ENCODE measurements at places on chromosomes 13 and 19.

DNA sequence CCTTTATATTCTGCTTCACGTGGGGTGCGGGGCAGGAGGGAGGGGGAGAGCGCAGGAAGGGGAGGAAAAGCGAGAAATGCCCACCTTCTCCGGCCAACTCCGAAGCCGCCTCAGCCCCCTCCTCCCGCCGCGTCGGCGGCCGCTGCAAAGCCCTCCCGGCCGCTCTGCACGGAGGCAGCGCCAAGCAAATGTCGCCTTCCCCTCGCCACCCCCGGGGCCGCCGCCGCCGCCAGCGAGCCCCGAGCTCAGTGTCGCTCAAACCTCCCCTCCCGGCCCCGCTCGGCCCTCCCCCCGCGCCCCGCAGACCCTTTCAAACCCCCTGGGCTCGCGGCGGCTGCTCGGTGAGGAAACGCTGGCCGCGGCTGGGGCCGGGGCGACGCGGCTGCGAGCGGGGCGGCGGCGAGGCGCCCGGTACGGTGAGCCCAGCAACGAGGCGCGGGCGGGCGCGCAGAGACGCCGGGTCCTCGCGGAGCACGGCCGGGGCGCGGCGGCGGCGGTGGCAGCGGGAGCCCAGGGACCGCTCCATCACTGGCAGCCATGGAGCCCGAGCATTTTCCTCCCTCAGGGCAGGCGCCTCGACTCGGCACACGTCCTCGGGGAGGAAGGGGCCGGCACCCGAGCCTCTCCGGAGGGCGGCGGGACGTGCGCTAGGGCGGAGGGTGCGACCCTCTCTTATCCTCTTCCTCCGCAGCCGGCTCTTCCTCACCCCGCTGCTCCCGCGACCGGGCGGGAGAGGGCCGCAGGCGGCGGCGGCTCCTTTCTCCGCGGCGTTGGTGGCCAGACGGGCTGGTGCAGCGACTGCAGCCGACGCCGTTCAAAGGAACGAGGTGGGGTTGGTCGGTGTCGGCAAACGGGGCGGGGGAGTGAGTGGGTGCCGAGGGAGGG, 463 bp upstream of the TSC22D1 start:
- DNase-seq, result no peak

- DNase-seq, result no peak
These were observed 11.8 kb downstream of the NLRP12 start for GRCh38 chr19:53812335-53812734.

GRCh38 chr13:59679254-59679653, 484.5 kb downstream of the DIAPH3 start:
- DNase-seq, result no peak

GRCh38 chr13:20362484-20363041, 130.4 kb upstream of the GJB6 start:
- no peak for DNase-seq

DNA sequence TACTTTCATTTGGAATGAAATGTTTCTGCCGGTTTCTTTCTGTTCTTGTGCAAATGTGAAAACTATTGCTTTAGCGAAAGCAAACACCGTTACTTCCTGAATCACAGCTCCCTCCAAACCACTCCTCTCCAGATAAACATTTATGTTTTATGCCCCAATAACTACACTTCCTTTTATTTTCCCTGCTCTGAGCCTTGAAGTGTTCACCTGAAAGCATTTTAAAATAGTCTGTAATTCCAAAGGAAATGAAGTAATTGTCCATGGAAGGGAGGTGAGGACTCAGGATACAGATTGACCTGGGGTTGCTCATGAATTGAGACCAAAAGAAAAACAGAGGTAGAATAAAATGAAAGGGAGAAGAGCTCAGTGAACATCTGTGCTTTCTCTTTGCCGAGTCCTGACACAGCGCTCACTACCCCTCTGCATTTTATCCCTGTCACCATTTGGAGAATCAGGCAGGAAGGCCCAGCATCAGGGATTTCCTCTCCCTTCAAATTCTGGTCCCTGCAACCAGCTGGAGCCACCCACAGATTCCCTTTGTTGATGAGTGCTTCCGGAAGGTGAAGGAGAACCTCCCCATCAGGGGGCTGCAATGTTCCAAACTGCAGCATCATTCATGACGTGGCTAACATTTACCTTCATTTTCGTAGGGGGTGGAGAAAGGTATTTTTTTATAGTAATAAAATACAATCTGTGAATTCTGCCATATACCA, 171.9 kb downstream of the ITGBL1 start:
- no peak for DNase-seq

DNA sequence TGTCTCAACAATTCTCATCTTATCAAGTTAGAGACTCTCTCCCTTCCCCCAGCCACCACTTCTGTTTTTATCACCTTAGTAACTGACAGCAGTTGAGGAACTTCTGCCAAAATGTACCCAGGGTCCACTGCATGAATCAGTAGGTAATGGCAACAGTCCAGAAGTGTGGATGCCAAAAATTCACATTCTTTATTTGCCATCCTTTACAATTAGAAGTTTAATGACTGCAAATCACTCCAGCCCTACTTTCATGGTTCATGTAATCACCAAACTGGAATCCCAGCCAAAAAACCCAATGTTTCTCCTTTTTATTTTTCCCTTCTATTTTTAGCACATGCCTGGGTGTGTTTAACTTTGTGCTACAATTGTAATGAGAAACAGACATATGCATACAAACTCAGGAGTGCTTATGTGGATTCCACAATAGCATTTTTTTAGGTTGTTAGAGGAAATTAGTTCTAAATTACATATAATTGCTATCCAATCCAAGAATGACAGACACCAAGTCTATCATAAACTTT, 243.5 kb downstream of the RGCC start:
- no peak for DNase-seq

DNA sequence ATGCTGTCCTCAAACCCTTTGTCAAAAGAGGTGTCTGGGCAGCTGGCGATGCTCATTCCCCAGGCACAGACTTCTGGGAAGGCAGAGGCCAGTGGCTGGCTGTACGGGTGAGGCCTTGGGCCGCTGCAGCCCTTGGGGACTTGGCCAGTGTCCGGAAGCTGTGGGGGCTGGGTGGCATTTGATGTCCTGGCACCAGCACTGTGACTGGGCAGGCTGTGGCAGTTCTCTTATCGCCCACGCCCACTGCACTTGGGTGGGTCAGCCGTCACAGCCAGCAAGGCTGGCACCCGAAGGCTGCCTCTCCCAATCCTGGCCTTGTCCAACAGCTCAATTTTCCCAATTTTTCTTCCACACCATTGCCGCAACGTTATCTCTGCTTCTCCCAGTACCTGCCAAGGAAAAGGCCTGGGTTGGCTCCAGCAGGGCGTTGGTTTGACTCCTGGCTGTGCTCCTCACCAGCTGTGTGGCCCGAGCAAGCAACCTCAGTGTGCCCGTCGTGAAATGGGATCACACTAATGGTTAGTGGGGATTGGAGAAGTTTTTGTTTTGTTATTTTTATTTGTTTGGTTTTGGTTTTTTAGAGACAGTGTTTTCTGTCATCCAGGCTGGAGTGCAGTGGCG, 12.7 kb upstream of the SLC44A2 start:
- no peak for DNase-seq

DNA sequence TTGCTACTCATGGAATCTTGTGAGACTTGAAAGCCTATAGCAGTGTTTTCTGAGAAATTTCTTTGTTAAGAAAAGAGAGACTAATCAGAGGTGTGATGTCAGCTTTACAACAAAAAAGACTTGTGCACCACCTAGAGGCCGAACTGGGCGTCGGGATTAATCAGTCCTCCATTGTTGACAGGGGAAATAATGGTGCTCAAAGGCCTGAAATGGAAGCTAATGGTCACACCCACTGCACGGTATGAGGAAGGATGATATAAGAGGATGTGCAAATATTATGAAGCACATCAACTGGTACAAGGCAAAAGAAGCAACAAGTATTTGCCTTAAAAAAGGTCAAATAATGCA, 480.2 kb upstream of the MIR17HG start:
- peak; percentile 24 for DNase-seq
